ENCODE measurements at places on chromosomes 13 and 19.

GRCh38 chr19:10861103-10861651 lies 10.2 kb upstream of the CARM1 start:
- DNase-seq = no peak

DNA sequence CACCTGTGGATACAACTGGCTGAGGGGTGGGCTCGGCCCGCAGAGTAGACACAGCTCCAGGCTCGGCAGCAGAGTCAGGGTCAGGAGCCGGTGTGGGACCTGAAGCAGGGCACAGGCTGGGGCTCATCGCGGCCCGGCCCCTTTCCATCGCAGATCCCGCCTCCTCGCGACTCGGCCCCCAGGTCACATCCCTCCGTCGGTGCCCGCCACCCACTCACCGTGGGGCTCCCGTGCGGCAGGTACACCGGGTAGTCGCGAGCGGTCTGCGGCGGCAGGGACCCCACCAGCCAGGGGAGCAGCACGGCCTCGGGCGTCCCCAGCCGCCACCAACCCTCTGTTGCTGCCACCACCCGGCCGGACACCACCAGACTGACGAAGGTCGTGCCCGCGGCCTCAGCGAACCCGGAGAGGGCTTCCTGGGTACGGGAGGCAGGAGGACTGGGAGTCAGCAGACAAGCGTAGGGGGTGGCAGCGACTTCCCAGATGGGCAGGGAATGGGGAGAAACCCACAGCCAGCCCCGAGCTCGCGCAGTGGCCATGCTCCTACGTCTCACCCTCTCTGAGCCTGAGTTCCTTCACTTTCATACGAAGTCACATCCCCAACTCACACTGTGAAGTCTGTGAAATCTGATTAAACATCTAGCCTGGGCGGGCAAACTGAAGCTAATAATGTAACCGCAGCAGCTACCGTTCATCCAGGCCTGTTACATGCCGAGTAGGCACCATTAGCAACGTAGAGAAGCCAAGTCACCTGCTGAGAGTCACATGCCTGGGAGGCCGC lies 3.7 kb downstream of the FUZ start:
- no peak for DNase-seq

DNA sequence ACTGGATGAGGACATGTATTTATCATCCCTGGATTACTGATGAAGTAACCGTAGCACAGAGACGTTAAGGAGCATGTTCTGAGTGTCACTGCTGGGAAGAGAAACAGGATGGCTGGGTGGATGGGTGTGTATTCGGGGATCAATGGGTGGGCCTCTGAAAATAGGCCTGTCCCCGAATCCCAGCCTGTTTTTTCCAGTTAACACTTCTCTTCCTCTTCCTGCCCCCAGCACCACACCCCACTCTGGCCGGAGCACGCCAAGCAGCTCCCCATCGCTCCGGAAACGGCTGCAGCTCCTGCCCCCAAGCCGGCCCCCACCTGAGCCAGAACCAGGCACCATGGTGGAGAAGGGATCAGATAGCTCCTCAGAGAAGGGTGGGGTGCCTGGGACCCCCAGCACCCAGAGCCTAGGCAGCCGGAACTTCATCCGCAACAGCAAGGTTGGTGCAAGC lies 8.8 kb downstream of the GRAMD1A start:
- no peak for DNase-seq

- no peak for DNase-seq
Measured at GRCh38 chr13:112322557-112322956, 53.6 kb upstream of the SPACA7 start.

DNA sequence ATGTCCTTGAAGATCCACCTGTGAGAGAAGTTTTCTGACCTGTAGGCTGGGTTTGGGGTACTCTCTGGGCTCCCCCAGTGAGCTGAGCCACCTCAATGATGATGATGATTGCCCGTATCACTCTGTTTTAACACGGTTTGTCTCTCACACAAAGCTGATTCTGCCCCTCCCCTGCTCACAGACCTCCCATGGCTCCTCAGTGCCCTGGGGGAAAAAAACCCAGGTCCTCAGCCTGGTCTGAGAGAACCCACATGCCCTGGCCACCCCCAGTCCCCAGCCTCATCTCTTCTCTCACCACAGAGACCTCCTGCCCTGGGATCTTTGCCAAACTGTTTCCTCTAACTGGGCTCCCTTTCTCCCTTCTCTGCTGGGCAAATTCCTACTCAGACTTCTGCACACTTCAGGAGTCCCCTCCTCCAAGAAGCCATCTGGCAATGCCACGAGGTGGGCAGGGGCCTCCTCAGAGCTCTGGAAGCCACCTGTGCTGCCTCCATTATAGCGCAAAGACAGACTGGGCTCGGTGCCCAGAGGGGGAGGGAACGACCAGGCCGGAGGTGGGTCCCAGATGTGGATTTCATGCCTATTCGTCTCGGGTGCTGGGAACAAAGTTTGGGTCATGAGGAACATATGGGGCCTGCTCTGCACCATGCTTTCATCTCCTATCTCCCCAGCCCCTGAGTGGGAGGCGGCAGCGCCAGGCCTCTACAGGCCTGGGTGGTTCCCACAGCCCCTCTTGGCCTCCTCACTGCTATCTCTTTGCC lies 8.5 kb upstream of the CA11 start:
- DNase-seq = no peak

GRCh38 chr13:76189882-76190519 lies 553.9 kb downstream of the LMO7 start:
- DNase-seq = no peak

DNA sequence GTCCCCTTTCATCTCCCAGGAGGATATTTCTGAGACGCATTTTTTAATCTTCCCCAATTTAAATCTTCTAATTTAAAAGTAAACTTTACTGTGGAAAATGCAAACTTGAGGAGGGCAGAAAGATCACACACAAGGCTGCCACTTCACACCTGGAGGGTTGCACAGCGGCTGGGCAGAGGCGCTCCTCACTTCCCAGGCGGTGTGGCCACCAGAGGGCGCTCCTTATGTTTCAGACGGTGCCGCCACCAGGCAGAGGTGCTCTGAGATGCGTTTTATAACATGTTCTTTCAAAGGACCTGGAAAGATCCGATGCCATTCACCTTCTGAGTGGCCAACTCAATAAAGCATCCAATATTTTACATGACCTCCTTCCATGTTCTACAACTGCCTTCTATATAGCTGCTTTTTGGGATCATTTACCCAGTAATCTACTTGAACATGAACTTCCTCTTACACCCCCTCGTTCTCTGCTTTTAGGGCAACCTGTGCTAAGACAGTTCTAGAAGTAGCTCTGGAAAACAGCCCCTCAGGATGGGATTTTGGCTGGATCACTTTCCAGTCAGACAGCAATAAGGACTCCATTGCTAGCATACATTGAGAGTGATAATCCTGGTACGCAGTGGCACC lies 14.8 kb upstream of the MTUS2 start:
- no peak for DNase-seq

- DNase-seq = no peak
Measured at GRCh38 chr13:51636349-51636890, 52.2 kb downstream of the WDFY2 start.

GRCh38 chr19:48147597-48148175 lies 22.5 kb downstream of the LIG1 start:
- DNase-seq = no peak

GRCh38 chr13:30063892-30064291 lies 213.5 kb upstream of the UBL3 start:
- no peak for DNase-seq

DNA sequence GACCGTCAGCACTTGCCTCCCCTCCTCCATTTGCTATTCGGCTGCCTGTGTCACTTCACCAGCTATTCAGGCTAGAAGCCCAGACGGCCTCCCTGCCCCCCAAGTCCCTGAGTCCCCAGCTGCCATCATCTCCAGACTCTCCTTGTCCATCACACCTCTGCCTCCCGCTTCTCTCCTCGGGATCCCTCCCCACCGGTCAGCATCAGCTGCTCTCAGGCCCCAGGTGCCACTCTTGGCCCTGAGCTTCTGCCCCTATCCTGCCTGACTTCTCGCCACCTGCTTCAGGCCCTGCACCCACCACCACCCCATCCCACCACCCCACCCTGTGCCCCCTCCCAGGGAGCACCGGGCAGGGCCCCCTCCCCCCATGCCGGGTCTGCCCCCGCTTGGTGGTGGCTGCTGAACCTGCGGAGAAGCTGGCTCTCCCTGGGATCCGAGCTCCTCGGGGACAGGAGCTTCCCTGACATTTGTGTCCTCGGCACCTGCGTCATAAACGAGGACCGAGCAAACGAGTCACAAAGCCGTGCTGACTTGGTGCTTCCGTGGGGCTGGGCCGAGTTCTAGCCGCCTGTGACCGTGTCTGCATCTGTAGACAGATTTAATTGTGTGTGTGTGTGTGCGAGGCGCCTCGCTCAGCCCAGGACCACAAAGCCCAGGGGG lies 70.3 kb upstream of the MCF2L start:
- no peak for DNase-seq

- DNase-seq = no peak
Measured at GRCh38 chr13:114099918-114100445, 32.4 kb downstream of the RASA3 start.

DNA sequence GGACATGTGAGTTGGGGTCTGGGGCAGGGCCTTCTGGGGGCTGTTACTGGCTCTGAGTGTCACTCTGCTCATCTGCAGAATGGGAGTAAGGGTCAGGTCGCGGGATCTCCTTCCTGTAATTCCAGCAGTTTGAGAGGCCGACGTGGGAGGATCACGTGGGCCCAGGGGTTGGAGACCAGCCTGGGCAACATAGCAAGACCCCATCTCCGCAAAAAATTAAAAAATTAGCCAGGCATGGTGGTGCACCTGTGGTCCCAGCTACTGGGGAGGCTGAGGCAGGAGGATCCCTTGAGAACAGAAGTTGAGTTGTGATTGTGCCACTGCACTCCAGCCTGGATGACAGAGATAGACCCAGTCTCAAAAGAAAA lies 4.0 kb downstream of the ARID3A start:
- DNase-seq = no peak

GRCh38 chr19:42286349-42287016 lies 15.4 kb upstream of the PRR19 start:
- no peak for DNase-seq

- DNase-seq = no peak
Measured at GRCh38 chr19:7013678-7014077, 7.6 kb downstream of the MBD3L2B start.

Data from iPS DF 19.7 (cell line).